ENCODE measurements at places on chromosomes 3 and 15.

- DNase-seq = no peak
These were observed 107.5 kb downstream of the SYNPR start for GRCh38 chr3:63385629-63386028.

DNA sequence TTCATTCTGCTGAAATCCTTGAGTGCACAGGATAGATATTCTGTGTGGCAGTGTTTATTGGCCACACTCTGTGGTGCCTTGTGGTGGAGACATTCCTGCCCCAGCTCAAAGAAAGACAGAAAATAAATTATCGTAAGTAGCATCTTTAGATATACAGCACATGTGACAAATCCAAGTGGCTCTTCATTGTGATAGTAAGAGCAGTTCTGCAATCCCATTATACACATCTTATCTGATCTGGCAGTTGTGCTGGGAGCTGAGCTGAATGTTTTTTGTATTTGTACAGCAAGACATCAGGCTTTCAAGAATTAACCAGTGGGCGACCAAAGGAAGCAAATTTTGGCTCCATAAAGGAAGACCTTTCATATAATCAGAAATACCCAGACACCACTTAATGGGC is 235.3 kb upstream of the MRPL3 start:
- DNase-seq = no peak

- DNase-seq = no peak
These were observed 21.2 kb upstream of the CRBN start for GRCh38 chr3:3200632-3201212.

DNA sequence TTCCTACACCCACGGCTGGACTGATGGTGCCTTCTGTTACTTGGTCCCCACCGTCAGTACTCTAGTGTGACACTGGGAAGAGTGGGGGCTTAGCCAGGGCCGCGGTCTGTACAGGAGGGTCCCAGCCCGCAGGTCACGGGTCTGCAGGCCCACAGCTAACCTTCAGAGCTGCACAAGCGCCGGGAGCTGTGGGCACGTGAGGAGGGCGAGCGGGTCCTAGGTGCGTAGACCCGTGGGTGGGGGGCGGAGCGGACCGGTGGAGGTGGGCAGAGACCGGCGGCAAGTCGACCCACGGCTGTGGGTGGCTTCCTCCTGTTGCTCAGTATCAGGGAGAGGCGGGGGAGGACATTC is 1.2 kb downstream of the TNFAIP8L3 start:
- DNase-seq = no peak

DNA sequence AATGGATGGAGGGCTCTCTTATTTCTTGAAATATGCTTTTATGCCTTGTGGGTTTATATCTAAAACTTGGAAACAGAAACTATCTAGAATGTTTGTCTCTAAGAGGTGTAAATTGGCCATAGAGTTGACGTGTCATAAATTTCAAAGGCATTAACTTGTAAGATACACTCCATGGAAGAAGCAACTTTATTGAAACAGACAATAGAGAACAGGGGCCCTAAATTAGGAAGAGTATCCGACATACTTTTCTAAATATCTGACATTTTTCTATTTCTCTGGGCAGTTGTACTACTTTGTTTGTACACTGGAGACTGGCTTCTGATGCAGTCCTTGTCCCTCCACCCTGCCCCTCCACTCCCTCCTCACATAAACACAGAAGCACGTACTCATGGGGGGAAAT is 50.0 kb downstream of the MEIS2 start:
- DNase-seq = no peak

DNA sequence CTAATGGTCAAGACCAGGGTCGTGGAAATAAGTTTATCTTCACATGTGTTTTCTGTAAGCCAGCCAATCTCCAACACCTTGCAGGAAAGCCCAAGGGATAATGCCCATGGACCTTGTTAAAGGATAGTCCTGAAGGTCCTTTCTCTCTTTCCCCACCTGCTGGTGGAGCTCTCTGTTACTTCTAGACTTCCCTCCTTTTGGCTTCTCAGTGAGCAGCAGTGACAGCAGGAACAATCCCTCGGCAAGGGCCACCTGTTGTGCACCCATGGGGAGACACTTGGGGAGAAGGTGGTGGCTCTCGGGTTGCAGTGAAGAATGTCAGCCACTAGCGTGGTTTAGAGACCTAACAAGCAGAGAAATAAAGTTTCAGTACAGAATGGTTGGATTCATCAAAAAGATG is 84.0 kb upstream of the OSBPL11 start:
- no peak for DNase-seq

GRCh38 chr15:50260969-50261496 is 4.5 kb downstream of the HDC start:
- DNase-seq = no peak

All from stimulated activated CD4-positive, alpha-beta T cell treated with anti-CD3 and anti-CD28 coated beads, Interleukin-2, amount 100 ng/mL, for 24 hours (primary cell).